Erythroblast (primary cell): ENCODE measurements at places on chromosomes 6 and 20.

GRCh38 chr6:19368511-19368910 lies 468.7 kb upstream of the ID4 start:
- no peak for DNase-seq

GRCh38 chr20:2523919-2524708 lies 12.3 kb upstream of the TMC2 start:
- DNase-seq, result peak; percentile 94

DNA sequence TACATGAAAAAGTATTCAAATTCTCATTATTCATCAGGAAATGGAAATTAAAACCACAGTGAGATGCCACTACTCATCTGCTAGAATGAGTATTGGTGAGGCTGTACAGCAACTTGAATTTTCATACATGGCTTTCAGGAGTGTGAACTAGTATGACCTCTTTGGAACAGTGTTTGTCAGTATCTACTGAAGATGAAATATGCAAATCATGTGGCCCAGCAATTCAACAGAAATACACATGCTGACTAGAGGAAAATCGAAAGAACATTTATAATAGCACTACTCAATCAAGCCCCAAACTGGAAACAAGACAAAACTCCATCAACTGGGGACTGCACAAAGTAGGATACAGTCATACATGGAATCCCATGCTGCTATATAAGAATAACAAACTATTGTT lies 102.2 kb downstream of the DCDC2 start:
- no peak for DNase-seq

- peak; percentile 68 for DNase-seq
These were observed 3.8 kb upstream of the MYBL2 start for GRCh38 chr20:43662943-43663655.

GRCh38 chr6:168288781-168289570 lies 30.6 kb downstream of the DACT2 start:
- DNase-seq, result no peak

GRCh38 chr20:13817342-13817741 lies 32.5 kb downstream of the NDUFAF5 start:
- no peak for DNase-seq

- no peak for DNase-seq
These were observed 115.1 kb downstream of the BTBD9 start for GRCh38 chr6:38524436-38525145.

DNA sequence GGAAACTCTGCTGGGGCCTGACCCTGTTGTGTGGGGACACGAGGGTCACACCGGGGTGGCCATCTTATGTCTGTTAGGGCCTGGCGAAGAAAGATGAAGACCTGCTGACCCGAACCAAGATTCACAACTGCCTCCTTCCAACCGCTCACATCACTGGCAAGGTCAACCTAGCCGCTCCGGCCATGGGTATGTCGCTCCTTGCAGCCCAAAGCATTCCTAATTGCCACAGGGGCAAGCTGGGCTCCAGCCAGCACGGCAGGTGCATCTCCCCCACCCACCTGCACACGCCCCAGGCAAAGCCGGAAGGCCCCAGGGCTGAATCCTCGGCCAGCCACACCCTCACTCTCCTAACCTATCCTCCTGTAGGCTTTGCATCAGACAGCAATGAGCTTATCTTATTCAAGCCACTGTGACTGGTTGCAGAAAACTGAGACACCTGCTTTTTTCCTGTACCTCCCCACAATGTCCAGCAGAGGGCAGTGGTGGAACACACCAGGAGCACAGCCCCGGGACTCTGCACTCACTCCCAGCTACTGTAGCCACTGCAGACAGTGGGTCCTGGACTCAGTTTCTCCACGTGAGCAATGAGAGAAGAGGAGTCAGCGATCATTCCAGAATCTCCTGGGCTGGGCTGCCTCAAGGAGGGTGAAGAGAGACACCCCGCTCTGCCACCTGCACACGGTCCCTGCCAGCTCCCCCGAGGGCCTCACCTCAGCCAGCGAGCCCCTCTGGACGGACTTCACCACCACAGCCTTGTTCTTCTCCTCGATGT lies 170.2 kb downstream of the PREX1 start:
- peak; percentile 91 for DNase-seq

- no peak for DNase-seq
These were observed 87.9 kb downstream of the CDC5L start for GRCh38 chr6:44475417-44475778.

- DNase-seq, result no peak
These were observed 108.8 kb upstream of the SCGN start for GRCh38 chr6:25542984-25543910.

- DNase-seq, result no peak
These were observed 82.8 kb downstream of the COL9A1 start for GRCh38 chr6:70219943-70220613.

DNA sequence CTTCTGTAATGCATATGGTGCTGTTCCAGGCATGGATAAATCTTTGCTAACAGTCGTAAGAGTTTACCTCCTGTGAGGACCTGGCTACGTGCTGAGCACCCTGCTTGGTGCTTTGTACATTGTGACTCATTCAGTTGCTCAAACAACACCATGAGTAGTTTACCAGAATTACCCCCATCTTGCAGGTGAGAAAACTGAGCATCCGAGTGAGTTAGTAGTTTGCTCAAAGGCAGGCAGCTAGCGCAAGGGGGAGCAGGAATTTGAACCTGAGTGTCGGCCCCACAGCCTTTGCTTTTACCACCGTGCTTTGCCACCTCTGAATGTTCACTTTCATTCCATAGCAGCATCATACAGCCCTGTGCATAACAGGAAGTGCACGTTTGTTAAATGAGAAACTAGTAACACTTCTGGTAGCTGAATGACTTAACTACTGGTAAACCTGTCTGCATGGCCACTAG lies 121.9 kb downstream of the MTHFD1L start:
- DNase-seq, result no peak

DNA sequence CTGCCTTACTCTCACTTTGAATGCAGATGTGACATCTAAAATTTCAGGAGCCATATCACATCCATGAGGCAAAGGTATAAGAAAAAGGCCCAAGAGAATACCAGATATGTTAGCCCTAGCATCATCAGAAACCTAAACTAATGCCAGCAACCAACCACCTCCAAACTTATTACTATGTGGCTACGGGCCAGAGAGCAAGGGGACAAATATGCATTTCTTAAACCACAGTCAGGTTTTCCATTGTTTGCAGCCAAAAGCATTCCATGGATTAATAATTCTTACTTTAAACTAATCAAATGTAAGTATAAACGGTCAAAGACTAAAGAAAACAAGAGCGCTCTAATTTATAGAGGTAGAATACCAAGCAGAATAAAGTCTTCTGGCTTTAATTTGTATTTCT lies 84.7 kb downstream of the TASP1 start:
- no peak for DNase-seq

GRCh38 chr6:155219299-155219698 lies 44.5 kb upstream of the CLDN20 start:
- no peak for DNase-seq

DNA sequence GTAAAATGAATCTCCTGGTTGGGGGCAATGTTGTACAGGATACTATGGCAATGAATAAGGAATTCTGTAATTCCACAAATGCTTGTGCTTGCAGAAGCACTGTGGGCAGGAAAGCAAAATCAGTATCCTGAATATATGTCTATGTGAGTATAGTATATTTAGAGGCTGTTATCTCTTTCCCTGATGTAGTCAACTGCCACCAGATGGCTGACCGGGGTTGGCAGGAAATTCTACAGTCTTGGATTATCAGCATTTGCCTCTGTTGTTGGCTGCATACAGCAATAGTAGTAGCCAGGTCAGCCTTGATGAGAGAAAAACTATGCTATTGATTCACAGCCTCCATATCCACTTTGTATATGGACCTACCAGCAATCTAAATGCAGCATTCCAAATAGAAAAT lies 425.1 kb upstream of the JAG1 start:
- DNase-seq, result no peak

GRCh38 chr6:130935978-130936377 lies 108.8 kb downstream of the SMLR1 start:
- DNase-seq, result no peak

- no peak for DNase-seq
These were observed 42.9 kb downstream of the NHSL1 start for GRCh38 chr6:138456401-138456790.

DNA sequence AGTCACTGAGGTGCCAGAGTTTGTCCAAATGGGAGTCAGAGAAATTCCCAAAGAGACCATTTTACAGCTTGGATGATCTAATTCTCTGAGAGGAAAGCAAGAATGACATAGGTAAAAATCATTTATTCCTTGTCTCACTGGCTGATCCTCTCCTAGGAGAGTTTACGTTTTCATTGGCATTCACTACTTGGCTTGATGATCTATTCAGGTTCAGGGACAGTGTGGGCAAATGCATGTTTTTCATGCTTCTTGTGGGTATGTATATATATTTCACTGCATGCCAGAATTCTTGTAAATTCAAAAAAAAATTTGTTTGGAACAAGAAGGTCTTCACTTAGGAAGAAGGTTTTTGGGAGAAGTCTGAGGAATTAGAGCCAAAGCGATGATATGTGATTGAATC lies 403.4 kb upstream of the JAG1 start:
- DNase-seq, result no peak

- no peak for DNase-seq
These were observed 43.6 kb upstream of the FAM50B start for GRCh38 chr6:3805448-3806123.
